Glutamatergic neuron (in vitro differentiated cells): ENCODE measurements at places on chromosomes 13 and 19. TPM values are rescaled to one million over a fixed set of nuclear protein-coding genes. Genes with fewer than 3 reads are reported as not detected.

Gene FXYD1
- total RNA-seq = not detected

Gene CACNA1A
- 190 TPM for total RNA-seq

Gene KLK4
- 0.66 TPM for total RNA-seq

Gene NOTCH3
- total RNA-seq = 3.6 TPM

Gene CGB3
- total RNA-seq = not detected

Gene PSG11
- not detected for total RNA-seq

Gene ZNF497
- total RNA-seq = 3.5 TPM

Gene DCLK1
- 63.9 TPM for total RNA-seq

DNA sequence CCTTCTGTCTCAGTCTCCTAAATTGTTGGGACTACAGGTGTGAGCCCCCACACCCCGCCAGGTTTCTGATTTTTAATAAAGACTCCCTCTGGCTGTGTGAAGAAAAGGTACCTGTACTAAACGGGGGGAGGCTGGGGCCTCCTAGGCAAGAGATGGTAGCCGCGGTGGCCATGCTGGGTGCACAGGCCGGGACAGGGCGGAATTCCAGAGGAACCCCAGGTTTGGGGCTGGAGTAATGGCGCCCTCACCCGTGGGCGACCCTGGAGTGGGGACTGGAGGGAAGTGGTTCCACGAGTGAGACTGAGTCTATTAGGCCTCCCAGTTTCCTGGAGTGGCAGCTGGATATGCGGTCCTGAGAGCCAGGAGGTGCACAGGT, 1.6 kb upstream of the CBARP start:
- DNase-seq = no peak

DNA sequence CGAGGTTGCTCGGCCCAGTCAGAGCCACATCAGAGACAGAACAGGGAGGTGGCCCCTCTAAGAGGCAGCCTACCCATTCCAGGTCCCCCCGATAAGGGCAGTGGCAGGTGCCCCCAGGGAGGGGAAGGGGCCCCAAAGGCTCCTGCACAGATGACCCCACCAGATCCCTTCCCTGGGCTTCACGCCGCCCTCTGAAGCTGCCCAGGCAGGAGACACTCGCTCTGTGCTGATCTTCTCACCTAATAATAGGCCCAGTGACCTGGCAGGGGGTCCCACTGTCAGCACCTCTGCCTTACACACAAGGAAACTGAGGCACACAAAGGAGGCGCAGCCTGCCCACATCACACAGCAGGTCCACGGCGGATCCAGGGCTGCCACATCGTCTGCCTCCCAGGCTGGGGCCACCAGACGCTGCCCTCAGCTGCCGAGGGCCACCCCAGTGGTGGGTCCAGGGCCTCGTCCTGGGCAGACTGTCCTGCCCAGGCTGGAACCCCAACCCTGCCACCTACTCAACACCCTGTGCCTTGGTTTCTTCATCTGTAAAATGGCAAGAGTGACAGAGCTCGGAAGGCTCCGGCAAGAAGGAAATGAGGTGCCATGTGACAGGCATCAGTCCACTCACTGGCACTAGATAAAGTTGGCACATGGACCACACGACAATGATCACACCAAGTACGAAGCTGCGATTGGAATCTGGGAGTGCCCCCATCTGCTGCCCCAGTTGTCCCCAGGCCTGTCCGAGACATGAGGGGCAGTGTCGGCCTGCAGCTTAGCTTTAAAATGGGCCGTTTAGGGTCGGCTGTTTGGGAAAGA, 56.5 kb downstream of the KLF2 start:
- DNase-seq = no peak

DNA sequence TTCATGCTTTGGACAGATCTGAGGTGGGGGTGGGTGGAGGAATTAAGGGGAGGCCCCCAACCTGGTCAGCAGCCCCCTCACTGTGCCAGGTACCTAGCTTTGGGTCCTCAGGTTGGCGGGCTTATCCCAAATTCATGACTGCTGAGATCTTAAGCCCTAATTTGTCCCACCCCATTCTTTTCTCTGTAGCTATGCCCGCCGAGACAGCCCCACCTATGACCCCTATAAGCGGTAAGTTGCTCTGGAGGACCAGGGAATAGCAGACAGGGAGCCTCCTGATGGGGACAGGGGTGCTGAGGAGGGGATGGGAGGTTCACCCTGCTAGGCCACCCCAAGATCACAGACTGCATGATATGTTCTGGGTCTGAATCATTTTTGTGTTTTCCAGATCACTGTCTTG, 14.3 kb downstream of the ZNF296 start:
- DNase-seq = no peak

Gene POSTN
- 0.34 TPM for total RNA-seq
